NCI-H1105 treated with DMSO at 0.1 percent for 48 hours (cell line): ENCODE measurements at places on chromosomes 16 and 17.

GRCh38 chr17:68356949-68357455 is 65.7 kb downstream of the ARSG start:
- DNase-seq = no peak

- no peak for DNase-seq
Observed at GRCh38 chr17:58039975-58040374, 32.9 kb upstream of the SRSF1 start.

- DNase-seq = peak; percentile 74
Observed at GRCh38 chr17:21209511-21210175, 4.3 kb downstream of the TMEM11 start.

GRCh38 chr17:60744355-60744966 is 66.8 kb downstream of the BCAS3 start:
- no peak for DNase-seq

GRCh38 chr16:4290236-4290830 is 17.5 kb upstream of the TFAP4 start:
- DNase-seq = no peak

DNA sequence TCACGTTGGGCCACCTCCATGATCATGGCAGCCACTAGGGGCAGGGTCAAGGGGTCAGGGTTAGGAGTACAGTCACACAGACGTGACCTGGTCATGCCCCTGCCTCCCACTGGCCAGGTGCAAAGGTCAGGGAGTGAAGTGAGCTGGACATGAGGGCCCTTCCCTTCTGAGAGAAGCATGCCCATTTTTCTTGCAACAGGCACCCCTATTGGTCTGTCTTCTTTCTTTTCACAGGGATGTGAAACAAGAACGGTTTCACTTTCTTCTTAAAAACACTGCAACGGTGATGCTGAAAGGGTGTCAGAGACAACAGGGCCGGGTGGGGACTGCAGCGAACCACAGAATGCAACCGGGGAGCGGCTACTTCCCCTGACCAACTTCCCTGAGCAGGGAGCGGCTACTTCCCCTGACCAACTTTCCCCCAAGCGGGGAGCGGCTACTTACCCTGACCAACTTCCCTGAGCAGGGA is 52.1 kb upstream of the DOC2B start:
- DNase-seq = no peak

DNA sequence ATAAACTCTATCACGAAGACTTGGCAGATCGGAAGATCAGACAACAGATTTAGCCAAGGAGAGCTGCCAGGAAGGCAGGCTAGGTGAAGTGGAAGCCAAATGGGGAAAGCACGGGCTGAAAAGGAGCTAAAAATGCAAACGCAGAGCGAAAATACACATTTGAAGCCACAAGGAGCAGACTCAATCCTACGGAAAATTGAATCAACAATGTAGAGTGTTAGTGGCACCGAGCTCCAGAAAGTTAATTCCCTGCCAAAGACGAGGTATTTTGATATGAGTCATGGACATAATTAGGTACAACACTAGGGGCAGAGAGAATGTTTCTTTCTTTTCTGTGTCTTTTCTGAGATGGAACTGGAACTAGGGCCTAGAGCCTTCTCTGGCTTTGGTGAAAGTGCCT is 20.7 kb downstream of the GSG1L start:
- no peak for DNase-seq

DNA sequence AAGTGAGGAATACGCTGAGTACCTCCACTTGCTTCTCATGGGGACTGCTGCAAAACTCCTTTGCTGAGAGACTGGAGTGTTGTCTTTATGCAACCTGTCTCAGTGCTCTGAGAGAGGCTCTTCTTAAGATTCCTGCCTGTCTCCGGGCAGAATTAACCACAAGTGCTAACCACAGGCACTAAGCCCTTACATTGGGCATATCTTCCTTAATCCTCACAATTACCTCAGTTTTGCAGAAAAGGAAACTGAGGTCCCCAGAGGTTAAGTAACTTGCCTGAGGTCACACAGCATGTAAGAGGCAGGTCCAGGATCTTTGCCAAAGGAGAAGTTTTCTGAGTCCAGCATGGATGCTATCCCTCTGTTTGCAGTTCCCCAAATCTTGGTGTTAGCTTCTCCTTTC is 86.0 kb downstream of the GP2 start:
- no peak for DNase-seq

DNA sequence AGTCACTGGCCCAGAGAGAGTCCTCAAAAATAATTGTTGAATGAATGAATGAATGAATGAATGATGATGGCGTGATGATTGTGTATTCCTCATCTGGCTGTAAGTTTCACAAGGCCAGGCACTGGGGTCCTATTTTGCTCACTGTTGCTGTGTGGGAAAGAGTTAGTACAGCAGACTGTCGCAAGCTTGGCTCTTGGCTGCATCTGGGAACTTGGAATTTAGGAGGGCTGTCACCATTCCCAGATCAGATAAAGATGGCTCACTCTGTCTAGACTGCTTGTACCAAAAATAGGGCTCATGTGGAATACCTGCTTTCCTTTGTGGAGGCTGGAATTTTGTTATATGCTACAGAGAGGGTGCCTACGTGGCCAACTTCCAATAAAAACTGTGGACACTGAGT is 530.6 kb downstream of the WWOX start:
- no peak for DNase-seq

DNA sequence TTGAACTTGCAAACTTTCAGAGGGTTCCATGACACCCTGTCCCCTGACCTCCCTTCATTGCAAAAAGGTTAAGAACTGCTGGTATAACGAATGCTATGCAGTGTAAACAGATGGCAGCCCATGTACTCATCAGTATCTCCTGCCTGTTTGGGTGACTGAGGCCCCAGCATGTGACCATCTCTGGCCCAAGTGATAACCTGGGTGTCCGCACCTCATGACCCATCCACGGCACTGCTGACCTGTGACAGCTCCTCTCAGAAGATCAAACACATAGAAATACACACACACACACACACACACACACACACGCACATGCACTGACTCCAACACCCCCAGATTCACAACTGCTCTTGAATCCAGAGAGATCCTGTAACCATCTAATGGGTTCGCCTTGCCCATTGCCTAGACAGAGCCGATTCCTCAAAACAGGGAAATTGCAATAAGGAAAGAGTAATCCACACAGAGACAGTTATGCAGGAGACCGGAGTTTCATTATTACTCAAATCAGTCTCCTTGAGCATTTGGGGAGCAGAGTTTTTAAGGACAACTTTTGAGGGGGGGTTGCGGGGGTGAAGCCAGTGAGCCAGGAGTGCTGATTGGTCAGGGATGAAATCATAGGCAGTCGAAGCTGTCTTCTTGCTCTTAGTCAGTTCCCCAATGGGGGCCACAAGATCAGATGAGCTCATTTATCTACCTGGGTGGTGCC is 11.3 kb upstream of the PHOSPHO1 start:
- DNase-seq = no peak

- no peak for DNase-seq
Observed at GRCh38 chr16:78998879-78999278, 601.7 kb downstream of the MAF start.

DNA sequence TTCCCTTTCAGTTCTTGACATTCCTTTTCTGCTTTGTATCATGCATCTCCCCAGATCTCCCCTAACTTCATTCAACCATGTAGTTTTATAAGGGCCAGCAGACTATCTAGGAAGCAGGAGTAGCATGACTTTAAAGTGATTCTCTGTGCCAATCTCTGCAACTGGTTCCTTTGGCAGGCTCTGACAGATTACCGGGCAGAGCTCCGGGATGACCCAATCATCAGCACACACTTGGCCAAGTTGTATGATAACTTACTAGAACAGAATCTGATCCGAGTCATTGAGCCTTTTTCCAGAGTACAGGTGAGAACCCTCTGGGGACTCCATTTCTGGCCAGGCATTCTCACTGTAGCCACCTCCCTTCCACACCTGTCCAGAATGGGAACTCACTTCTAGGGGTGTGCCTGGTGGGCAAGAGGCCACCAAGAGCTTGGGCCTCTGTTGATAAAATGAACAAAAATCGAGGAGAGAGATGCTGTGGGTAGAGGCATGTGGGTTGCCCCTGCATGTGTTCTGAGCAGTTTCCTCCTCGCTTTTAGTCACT is 7.6 kb upstream of the CDK5R1 start:
- DNase-seq = no peak

- no peak for DNase-seq
Observed at GRCh38 chr17:67055041-67055443, 10.7 kb downstream of the CACNG1 start.

- DNase-seq = no peak
Observed at GRCh38 chr16:51429041-51429440, 278.0 kb upstream of the SALL1 start.

GRCh38 chr16:75621170-75621477 is 2.0 kb downstream of the ADAT1 start:
- no peak for DNase-seq

DNA sequence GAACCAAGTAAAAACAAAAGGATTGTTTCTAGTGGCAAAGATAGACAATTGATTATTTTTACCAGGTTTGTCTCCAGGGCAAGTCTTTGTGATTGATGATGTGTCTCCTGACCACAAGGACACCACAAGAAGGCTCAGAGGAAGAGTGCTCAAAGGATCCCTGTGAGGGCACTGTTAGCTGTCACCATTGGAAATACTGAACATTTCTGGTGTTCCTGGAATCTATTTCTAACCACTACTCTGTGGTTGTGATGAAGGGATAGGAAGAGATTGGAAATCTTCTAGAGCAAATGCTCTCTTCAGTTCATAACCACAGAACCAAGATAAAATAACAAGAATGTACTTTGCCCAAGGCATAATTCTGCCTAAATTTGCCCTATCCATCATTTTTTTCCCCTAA is 15.3 kb downstream of the RNF43 start:
- DNase-seq = no peak

GRCh38 chr16:27974896-27975540 is 88.5 kb downstream of the GSG1L start:
- DNase-seq = no peak

DNA sequence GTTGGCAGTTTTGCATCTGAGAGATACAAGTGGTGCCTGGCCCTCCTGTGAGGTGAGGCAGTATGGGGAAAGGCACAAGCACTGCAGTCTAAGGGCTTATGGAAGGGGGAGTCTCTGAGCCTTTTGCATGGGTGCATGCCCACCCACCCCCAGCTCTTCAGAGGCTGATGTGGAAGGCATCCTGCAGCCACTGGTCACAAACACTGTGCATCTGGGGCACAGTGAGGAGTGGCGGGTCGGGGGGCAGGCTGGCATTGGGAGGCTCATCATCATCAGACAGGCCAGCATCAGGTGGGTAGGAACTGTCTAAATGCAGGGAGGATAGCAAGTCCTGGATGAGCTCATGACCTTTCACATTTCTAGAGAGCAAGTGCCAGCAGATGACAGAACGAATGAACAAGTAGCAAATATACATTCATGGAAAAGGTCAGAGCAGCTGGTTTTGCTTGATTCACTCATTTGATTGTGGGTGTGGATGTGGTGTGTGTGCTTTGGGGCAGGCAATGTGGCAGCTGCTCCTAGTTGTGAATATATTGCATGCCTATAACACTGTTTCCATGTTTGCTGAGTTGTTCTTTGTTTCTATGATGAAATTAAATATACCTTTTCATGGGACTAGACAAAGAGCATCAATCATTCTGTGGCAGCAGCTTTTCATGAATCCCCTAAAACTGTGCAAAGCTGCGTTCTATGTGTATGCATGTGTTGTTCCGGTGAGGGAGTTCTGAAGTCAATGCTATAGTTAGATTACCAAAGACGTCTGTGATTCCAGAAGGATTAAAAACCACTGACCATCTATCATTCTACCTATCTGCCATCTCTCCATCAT is 29.2 kb downstream of the TRIM25 start:
- no peak for DNase-seq

DNA sequence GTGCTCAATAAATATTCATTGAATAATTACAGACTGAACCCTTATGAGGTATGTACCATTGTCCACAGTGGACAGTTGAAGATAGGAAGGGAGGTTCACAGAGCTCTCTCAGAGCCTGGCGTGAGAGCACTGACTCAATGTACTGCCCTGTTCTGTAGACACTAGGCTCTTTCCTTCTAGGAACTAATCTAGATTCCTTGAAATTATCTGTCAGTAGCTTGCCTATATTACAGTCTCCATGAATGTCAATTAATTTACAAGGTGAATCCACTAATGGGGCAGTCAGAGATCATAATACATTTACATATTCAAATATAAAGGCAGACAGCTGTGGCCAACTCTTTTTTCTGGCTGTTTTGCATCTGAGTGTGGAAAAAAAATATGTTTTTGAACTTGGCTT is 251.2 kb upstream of the SALL1 start:
- no peak for DNase-seq

GRCh38 chr16:27726621-27727261 is 176.8 kb downstream of the KATNIP start:
- DNase-seq = no peak

DNA sequence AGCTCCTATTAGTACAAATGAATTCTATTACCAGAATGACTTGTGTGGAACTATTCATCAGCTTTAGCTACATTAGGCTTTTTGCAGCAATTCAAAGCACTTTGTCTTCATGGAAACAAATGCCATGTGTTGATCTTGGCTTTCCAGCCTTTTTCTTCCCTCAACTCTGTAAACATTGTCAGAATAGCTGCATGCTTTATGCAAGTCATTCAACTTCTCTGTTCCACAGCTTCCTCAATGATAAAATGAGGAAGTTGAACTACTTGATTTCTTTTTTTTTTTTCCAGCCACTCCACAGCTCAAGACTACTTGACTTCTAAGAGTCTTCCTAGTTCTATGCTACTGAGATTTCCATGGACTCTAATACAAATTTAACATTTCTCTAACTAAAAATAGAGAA is 41.1 kb downstream of the KIAA0753 start:
- no peak for DNase-seq

DNA sequence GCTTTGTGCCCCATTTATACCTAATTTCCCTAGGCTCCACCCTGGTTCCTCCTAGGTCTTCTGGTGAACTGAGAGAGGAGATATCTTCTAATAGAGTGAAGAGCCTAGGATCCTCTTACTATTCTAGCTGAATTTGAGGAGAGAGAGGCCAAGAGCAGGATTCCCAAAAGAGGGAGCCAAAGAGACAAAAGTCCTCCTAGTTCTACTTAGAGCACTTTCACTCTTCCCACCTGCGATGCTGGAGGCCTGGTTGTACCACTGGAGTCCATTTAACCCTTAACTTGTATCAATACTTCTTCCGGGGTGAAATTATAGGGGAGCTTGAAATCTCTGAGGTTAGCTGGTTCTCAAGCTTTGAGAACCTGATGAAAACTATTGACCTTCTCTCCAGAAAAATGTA is 3.4 kb upstream of the SSH2 start:
- peak; percentile 13 for DNase-seq

DNA sequence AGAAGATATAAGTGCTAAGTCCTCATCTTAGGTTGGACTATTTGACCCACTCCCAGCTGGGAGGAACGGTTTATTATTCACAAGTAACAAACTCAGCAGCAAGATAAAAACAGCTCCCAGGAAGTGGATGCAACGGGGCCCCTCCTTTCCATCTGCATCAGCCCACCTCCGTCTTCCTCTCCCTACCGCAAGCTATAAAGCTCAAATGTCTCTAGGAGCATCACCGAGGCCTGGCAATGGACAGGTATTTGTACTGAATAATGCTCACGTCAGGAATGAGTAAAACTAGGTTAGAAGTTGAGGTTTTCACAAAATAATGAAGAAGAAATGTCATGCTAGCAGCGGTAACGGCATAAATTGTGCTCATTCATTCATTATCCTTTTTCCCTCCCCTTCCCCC is 408.7 kb upstream of the PSMD7 start:
- no peak for DNase-seq

GRCh38 chr17:49755663-49756283 is 8.2 kb downstream of the FAM117A start:
- no peak for DNase-seq
